ENCODE measurements at places on chromosomes 1 and 21. TPM values are rescaled to one million over a fixed set of nuclear protein-coding genes. Genes with fewer than 3 reads are reported as not detected.

The MMP23B gene
- total RNA-seq: 3.9 TPM

The KIF17 gene
- 0.73 TPM for total RNA-seq

The GPR37L1 gene
- total RNA-seq: 0.03 TPM

The CD244 gene
- 0.25 TPM for total RNA-seq

The GBP7 gene
- not detected for total RNA-seq

The ZNF687 gene
- total RNA-seq: 18.8 TPM

The SERPINC1 gene
- not detected for total RNA-seq

The LPAR3 gene
- total RNA-seq: 12.8 TPM

The SPRR3 gene
- not detected for total RNA-seq

The RGSL1 gene
- not detected for total RNA-seq

The CFAP107 gene
- not detected for total RNA-seq

The ODF2L gene
- 6.6 TPM for total RNA-seq

The SLC25A33 gene
- total RNA-seq: 1.1 TPM

The GBP6 gene
- 0.09 TPM for total RNA-seq

The OR2T5 gene
- total RNA-seq: not detected

The S100A8 gene
- total RNA-seq: 2.0 TPM

The KCNA3 gene
- 0.44 TPM for total RNA-seq

The ZBTB8B gene
- total RNA-seq: under 0.01 TPM

The VCAM1 gene
- 98.5 TPM for total RNA-seq

The AADACL4 gene
- total RNA-seq: not detected

All from pancreas (tissue), 10 donors.